ENCODE measurements at places on chromosomes 4 and X. TPM values are rescaled to one million over a fixed set of nuclear protein-coding genes. Genes with fewer than 3 reads are reported as not detected.

DNA sequence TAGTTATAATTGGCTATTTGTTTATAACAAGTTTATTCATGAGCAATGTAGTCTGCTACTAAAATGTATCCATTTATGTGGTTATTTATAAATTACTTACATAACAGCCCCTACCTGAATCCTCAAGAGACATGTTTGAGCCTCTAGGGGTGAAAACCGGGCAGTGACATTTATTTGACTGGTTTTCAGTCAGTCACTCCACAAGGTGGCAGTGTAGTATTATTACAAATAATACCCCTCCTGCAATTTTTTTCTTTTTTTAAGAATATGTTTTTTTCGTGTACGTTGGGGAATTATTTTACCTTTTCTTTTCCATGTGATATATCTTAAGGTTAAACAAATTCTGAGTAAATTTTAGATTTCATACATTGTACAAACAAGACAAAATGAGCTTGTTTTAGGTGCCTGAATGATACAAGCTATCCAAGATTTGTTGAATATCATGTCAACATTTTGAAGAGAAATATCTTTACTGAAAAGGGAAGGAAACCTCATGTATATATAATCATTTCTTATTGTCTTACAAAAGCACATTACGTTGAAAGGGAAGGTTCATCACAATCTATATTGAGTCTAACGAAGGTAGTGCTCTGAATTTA, 598.7 kb upstream of the TECRL start:
- no peaks in the 10 kb centered on the region for H3K27me3 ChIP-seq
- no peak for DNase-seq
- H3K4me3 ChIP-seq: no peak overlapping the region
- no peaks in the 10 kb centered on the region for H3K4me1 ChIP-seq
- no peaks in the 10 kb centered on the region for H3K36me3 ChIP-seq
- no peak overlapping the region for H3K27ac ChIP-seq

DNA sequence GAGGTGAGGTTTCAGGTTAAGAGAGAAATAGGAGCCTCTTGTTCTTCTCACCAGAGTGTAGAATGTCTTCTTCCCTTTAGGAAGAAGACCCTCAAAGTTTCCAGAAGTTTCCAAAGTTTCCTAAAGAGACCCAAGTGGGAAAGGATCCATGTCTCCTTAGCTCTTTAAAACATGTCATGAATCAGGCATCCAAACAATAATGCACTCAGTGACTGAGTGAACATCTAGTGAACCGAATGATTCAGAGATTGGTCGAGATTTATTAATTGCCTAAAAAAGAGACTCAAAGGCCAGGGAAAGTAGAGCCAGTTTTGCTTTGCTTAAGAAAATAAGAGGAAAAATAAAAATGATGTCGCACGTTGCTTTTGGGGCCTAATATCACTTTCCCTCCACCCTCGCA, 29.4 kb downstream of the FGF5 start:
- H3K27ac ChIP-seq: no peak overlapping the region
- no peaks in the 10 kb centered on the region for H3K36me3 ChIP-seq
- DNase-seq: no peak
- H3K4me3 ChIP-seq: no peak overlapping the region

GRCh38 chrX:24485976-24486680, 21.0 kb downstream of the PDK3 start:
- H3K4me3 ChIP-seq: no peak overlapping the region
- no peaks in the 10 kb centered on the region for H3K36me3 ChIP-seq
- no peak for DNase-seq
- no peaks in the 10 kb centered on the region for H3K27me3 ChIP-seq
- peak overlapping the region; percentile 68 for H3K27ac ChIP-seq

DNA sequence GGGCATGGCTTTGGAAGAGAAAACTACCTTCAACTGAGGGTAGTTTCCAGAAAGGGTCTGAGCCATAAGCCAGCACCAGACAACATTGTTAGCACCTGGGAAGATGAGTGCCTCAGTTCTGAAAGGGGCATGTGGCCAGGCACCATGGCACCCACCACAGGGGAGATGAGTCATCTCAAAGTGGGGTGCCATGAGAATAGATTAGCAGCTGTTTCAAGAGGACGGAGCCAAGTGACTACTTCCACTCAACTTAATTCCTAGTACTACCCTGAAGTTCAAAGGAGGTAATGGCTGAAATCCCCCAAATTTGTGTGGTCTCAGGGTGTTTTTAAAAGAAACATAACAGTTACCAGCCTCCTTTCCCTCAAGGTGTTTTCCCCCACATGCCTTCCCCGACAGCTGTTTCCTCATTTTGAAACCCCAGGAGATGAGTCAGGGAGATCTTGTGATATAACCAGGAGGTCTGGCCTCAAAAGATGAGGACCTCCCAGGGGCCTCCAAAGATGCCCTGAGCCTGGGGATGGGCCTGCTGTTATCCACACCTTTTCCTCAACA, 27.8 kb upstream of the FTHL17 start:
- DNase-seq: no peak
- H3K27me3 ChIP-seq: no peaks in the 10 kb centered on the region
- H3K4me1 ChIP-seq: no peaks in the 10 kb centered on the region
- no peaks in the 10 kb centered on the region for H3K36me3 ChIP-seq
- no peak overlapping the region for H3K4me3 ChIP-seq

DNA sequence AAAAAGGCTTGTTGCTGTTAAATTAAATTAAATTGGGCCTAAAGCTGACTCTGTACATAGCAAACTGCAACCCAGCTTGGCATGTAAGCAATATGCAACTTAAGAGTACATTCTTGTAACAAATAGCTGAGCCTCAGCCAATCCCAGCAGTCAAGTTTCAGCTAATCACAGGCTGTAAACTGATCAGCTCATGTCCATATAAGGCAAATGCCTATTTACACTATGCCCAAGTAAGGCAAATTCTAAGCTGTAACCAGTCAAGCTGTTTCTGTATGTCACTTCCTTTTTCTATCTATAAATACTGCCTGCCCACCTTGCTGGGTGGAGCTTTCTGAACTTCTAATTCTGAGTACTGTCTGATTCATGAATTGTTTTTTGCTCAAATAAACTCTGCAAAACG, 429.1 kb upstream of the FTHL17 start:
- no peaks in the 10 kb centered on the region for H3K4me1 ChIP-seq
- H3K4me3 ChIP-seq: no peak overlapping the region
- no peaks in the 10 kb centered on the region for H3K27me3 ChIP-seq
- H3K36me3 ChIP-seq: no peaks in the 10 kb centered on the region
- DNase-seq: no peak

DNA sequence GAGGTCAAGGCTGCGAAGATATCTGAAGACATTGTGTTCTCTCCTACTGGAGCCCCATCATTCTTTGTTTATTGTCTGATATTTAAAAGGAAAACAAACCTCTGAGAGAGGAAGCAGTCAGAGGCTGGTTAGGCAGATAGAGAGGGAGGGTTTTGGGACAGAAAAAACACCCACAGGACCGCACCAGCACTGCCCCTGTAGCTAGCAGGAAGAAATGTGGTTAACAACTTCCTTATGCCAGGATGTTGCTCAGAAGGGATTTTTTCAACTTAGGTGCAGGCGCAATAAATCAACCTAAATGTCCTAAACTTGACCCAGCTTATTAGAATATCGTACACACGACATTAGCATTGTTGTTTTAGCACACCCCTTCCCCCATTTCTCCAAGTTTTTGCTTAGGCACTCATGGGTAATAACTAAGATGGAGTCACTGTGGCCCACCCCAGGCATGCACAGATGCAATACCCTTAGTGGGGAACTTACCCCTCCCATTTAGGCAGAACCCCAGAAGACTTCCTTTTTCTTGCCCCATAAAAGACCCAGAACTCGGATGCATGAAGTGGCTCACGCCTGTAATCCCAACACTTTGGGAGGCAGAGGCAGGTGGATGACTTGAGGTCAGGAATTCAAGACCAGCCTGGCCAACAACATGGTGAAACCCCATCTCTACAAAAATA, 2.8 kb upstream of the ZNF718 start:
- H3K27ac ChIP-seq: no peak overlapping the region
- no peak for DNase-seq
- no peak overlapping the region for H3K4me3 ChIP-seq
- no peaks in the 10 kb centered on the region for H3K27me3 ChIP-seq
- H3K4me1 ChIP-seq: peaks cover 6% of the 10 kb centered on the region

Gene DUSP9
- not detected for total RNA-seq

DNA sequence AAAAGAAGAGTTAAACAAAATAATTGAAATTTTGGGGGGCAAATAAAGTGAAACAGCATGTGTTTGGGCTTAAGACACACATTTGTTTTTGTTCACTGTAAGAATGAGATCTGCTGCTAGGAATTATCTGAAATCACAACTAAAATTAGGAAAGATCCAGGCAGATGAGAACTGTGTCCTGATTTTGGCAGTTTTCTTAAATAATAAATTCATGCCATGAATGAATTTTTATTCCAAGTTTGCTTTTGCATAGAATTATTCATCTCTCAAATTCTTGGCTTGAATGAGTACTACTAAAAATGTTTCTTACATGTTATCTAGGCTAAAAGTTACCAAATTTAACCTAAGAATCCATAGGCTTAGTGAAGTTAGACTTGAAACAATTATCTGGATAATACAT, 321.7 kb downstream of the ANK2 start:
- no peak overlapping the region for H3K4me3 ChIP-seq
- peaks cover 27% of the 10 kb centered on the region for H3K36me3 ChIP-seq
- no peak for DNase-seq
- no peaks in the 10 kb centered on the region for H3K27me3 ChIP-seq
